Stimulated activated CD8-positive, alpha-beta memory T cell treated with anti-CD3 and anti-CD28 coated beads, Interleukin-4, amount 100 ng/mL, for 1 hour (primary cell): ENCODE measurements at places on chromosomes 4 and X.

- DNase-seq: no peak
Measured at GRCh38 chrX:101040197-101040596, 11.7 kb downstream of the TRMT2B start.

DNA sequence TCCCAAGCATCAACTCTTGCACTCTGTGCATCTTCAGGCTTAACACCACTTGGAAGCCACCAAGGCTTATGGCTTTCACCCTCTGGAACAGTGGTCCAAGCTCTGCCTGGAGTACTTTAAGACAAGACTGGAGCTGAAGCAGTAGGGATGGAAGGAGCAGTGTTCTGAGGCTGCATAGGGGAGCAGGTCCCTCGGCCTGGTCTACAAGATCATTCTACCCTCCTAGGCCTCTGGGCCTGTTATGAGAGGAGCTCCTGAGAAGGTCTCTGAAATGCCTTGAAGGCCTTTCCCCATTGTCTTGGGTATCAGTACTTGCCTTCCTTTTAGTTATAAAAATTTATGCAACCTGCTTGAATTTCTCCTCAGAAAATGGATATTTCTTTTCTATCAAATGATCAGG, 286.7 kb downstream of the CPXCR1 start:
- no peak for DNase-seq

- DNase-seq: no peak
Measured at GRCh38 chrX:39716401-39716800, 381.4 kb downstream of the BCOR start.

- DNase-seq: no peak
Measured at GRCh38 chr4:180380733-180381132, 1862.5 kb upstream of the TENM3 start.

DNA sequence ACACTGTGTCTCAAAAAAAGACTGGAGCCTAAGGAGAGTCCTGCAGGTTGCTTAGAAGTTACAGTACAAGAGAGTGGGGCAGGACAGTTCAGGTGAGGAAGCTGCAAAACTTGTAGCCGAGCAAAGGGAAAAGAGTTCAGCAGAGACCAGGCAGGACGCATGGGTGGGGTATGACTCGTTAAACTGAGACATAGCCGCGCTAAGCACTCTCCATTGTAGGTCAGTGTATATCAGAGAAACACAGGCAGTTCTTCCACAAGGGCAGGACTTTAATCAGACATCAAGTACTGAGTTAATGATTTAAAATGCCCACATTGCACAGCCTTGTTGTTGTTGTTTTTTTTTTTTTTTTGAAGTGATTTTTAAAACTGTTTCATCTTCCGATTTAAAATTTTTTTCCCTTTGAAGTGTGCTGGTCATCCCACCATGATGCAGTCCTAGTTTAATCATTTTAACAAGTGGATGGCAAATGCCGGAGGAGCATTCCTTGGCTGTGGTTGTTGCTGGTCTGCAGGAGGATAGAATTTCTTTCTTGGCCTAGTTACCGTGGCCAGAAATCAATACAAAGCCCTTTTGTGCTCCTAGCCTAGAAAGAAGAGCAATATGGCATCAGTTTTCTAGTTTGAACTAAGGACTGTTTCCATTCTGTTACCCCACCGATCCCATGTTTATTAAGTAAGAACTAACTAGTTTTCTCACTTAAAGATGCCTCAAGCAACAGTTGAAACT, 10.3 kb downstream of the LAP3 start:
- DNase-seq: no peak

DNA sequence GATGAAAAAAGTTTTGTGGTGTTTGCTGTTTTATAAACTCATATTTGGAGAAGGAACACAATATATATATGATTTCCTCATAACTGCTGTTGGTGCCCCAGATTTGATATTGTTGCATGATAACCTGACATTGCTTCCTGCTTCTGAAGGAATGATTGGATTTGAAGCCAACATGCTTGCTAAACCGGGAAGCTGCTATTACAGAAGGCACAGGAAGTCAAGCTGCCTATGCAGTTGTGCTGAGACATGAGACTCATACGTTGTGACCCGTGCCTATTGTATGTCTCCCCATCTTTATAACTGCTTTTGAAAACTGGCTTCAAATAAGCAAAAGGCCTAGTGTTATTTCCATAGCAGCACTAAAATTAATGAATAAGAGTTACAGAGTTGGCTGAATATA, 32.9 kb downstream of the GAB1 start:
- no peak for DNase-seq

- no peak for DNase-seq
Measured at GRCh38 chr4:61070269-61070668, 129.9 kb upstream of the ADGRL3 start.

GRCh38 chr4:27490766-27491165, 630.1 kb downstream of the STIM2 start:
- no peak for DNase-seq

DNA sequence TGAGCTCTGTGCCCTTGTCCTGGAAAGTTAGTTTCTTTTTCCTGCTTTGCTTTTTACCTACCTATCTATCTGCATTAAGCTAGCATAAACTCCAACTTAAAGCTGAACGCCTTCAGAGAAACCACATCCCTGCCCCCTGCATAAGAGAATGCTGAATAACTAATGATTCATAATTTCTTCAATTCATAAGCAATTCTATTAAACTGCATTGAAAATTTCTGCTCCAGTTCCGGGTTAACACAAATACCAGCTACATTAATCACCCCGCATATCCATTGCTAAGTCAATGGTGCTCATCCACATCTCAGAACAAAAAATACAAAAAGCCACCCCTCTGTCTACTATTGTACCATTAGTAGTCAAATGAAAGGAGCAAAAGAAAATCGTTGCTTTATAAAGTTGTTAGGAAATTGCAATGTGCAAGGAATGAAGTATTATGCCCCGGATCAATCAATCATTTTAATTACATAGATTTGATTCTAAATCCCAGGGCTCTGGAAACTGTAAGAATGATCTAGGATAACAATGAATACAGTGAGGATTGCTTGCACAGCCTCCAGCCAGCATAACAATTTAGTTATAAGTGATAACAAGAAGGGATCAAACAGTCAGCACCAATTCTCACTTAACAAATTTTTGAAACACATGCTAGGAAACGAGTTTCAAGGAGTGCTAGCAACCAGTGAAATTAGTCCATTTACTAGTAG, 106.8 kb downstream of the ELOVL6 start:
- DNase-seq: no peak

DNA sequence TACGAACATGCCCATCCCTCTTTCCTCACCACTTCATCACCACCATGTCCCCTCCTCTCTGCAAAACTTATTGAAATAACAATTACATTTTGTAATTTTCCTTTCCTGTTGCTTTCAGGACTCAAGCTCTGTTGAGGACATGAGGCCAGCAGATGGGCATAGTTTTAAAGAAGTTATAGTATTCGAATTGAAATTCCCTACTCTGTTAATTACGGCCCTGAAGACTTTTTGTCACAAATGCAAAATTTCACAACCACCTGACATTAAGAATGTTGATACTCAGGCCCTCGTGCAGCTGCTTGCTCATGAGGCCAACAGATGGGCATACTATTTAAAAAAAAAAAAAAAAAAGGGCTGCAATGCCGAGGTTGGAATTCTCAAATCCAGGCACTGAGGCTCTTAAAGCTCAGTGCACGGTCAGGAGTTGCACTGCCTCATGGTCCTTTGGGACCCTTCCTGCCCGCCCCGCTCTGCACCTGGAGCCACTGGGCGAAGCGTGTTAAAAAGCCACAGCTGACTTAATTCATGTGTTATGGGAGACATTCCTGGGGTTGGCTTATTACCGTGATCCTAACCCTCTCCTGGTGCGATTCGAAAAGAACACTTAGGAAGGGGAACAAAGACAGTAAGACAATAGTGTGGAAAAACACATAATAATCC, 34.2 kb upstream of the FAT1 start:
- DNase-seq: no peak

DNA sequence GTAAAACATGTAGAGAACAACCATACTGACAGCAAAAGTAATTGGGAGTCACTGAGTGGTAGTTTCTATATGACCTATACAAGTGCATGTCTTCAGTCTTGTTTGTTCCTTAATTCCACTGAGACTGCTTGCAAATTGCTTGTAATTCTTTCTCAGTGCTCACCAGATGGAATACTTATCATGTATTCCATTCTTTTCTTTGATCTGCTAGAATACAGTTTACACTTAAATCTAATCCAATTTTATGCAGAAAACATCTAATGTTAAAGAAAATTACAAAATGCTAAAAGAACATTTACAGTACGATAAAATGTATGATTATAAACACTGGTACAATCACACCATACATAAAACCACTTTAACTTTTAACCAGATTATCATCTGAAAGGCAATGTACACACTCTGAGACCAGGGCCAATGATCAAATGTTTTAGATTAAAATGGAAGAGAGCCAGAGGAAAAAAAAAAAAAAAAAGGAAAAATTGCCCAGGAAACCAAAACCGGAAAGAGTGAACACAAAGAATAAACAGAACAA, 741.4 kb downstream of the FAT4 start:
- no peak for DNase-seq

DNA sequence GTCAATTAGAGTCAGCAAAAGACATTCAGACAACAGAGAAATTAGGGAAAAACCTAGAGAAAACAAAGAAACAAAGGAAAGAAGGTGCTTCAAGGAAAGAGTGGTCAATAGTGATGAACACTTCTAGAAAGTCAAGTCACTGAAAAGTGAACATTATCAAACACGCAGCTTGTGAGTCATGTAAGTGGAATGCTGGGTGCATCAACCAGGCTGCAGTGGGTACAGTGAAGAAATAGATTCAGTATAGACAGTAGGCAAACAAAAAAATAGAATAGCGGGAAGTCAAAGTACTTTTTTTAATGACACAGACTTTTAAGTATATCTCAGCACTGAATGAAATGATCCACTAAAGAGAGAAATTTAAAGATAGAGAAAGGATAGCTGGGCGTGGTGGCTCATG, 245.8 kb downstream of the ARHGAP24 start:
- no peak for DNase-seq

- DNase-seq: no peak
Measured at GRCh38 chr4:150710770-150711375, 128.9 kb downstream of the MAB21L2 start.

- no peak for DNase-seq
Measured at GRCh38 chrX:133461231-133461630, 45.9 kb upstream of the GPC4 start.

DNA sequence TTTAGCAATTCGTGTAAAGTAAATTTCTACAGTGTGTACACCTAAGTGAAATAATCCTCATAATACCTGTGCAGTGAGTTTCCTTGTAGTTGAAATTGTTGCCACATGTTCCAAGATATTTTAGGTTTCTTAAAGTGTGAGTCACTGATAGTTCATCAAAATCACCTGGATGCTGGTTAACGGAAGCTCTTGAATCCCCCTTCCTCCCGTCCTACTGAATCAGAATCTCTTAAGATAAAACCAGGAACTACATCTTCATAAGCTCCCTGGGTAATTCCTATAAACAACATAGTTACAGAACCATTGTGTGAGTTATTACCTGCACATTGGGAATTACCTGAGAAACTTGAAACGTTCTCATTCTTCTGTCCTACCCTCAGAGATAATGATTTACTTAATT, 197.4 kb upstream of the HS3ST1 start:
- no peak for DNase-seq

- no peak for DNase-seq
Measured at GRCh38 chr4:156443488-156443887, 489.8 kb upstream of the CTSO start.

- no peak for DNase-seq
Measured at GRCh38 chr4:76991161-76991660, 41.7 kb downstream of the SEPTIN11 start.

DNA sequence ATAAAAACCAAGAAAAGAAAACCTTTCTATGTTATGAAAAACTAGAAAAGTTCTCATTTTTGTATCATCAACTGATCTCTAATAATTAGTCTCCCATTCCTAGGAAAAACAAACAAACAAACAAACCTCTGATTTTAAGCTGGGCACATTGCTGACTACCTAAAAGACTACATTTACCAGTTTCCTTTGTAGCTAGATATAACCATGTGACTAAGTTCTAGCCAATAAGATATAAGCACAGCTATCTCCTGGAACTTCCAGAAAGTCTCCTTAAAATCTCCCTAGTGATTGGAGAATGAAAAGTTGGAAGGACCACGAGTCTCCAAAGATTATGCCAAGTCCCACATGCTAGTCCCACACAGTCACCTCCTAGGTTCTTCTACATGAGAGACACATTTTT, 108.9 kb downstream of the NR3C2 start:
- no peak for DNase-seq

GRCh38 chrX:331151-331824, 12.7 kb upstream of the GTPBP6 start:
- DNase-seq: no peak

DNA sequence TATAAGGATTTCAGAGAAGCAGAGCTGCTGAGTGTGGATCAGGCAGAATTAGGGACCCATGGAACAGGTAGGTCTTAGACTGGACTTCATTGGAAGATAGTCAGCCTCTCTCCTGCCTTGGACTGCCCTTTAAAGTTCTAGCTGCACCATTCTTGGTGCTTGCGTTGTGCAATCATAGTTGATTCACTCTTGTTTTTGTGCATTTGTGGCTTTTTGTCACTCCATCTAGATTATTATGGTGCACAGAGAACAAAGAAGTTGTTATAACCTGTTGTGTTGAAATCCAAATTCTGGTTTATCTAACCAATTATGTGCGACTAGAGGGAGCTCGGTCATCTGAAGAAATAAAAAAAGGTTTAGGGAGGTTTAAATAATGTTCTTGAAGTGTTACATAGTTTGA, 59.3 kb downstream of the JADE1 start:
- DNase-seq: no peak

DNA sequence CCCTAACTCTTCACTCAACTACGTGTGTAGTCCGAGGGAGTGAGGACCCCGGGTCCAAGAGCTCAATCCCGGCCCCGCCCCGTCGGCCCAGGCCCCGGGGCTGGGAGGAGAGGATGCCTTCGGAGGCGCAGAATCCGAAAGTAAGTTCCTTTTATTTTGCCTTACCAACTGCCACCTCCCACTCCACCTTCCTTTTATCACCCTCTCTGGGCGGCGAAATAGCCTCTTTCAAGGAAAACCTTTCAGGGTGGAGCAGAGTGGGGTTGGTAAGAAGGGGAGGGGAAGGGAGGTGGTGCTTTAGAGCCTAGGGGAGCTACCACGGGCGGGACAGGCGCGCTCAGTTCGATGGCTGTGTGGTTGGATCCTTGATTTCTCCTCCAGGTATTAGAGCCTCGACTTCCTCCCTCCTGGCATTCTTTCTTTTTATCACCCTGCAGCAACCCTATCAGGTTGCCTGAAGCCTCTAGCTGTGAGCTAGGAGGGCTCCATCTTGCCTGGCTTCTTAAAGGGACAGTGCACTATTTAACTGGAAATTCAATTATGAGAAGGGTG, 191.2 kb downstream of the RRAGB start:
- DNase-seq: no peak

DNA sequence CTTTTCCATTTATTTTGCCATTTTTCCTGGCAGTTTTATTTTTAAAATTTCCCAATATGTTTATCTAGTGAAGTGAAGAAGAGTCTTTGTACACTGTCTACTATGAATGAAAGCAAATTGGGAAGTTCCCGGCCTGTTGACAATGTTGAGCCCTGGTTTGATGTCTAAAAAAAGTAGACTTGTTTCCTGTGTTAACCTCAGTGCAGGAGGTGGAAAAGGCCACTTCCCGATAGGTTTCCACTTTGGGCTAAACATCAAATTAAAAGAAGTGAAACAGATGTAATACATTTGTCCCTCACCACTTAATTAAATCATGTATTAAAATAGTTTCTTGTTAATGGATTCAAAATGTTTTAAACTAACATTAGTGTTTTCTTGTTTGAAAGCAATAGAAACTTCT, 30.0 kb downstream of the BBS12 start:
- no peak for DNase-seq

GRCh38 chr4:83219344-83220331, 65.0 kb downstream of the COQ2 start:
- DNase-seq: no peak
